Liver (tissue), 10 donors: ENCODE measurements at places on chromosomes 13 and 19. TPM values are rescaled to one million over a fixed set of nuclear protein-coding genes. Genes with fewer than 3 reads are reported as not detected.

The CD22 gene
- polyA plus RNA-seq: 0.15 TPM

DNA sequence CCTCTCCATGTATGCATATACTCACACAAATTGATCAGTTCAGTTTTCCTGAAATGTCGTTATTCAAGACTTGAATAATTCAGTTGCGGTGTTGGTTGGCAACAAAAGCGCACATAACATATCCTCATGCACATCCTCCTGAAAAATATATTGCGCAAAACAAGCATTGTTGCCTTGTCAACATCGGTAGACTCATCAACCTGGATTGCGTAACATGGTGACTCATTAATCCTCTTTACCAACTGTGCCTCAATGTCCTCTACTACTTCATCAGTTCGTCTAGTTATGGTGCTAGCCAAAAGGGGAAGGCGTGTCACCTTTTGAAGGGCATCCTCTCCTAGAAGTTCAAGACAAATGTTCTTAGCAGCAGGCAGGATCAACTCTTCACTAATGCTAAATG is 357.7 kb downstream of the LMO7 start:
- DNase-seq: no peak

The RDH8 gene
- polyA plus RNA-seq: not detected

DNA sequence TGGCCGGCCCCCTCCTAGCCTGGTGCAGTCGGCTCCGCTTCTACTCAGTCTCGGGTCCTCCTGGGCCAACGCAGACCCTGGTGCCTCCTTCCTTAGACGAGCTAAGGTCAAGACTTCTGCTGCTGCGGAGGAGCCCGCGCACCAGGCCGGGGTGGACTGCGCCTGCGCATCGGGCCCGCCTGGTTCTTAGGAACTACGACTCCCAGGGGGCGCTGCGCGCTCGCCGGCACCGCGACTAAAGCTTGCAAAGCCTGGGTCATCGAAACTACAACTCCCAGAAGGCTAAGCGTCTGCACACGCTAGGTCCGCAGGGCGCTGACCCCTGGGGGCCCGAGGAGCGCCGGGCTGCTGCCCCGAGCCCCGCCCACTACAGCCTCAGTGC is at the start of gene ZNF835:
Gene ZNF835 (minus strand): TSS at position 145 of the 382 bp plus-strand sequence. CDS start 6,559 bp downstream, outside the sequence.
- peak; percentile 93 for DNase-seq

The UBE2L5 gene
- 0.10 TPM for polyA plus RNA-seq

The PEG3 gene
- polyA plus RNA-seq: 2.2 TPM

The POLR2E gene
- polyA plus RNA-seq: 175 TPM

GRCh38 chr13:39302820-39303219 is 264.6 kb downstream of the NHLRC3 start:
- DNase-seq: no peak

The GRAMD1A gene
- polyA plus RNA-seq: 8.6 TPM

- no peak for DNase-seq
Observed at GRCh38 chr19:38945562-38946228, 15.0 kb downstream of the MRPS12 start.

GRCh38 chr19:51702103-51702824 is 9.1 kb downstream of the SPACA6 start:
- DNase-seq: peak; percentile 78

DNA sequence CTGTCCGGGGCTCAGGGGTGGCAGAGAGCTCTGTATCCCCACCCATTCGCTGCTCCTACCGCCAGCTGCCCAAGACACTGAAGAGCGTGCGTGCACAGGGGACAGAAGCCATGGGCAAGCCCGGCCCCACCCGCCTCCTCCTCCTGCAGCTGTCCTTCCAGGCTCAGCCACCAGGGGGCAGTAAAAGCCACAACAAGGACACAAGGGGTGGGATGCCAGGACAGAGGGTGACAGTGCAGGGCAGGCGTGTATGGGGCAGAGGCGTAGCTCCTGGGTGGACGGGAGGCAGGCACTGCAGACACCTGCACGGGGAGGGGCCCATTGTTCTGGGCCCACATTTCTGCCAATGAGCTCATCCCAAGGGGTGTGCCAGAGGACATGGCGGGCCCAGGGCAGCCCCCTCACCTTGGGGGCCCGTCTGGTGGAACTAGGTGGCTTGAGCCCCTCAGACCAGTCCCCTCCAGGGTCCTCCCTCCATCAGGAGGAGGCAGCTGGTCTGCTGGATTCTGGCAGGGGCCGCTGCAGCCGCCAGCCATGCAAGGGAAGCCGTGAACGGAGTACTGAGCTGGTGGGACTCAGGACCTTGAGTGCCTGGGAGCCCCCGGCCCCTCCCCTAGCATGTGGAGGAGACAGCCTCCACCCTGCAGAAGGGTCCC is 61.2 kb downstream of the MLLT1 start:
- DNase-seq: peak; percentile 93

- no peak for DNase-seq
Observed at GRCh38 chr13:56102641-56103040, 1038.1 kb upstream of the PRR20A start.

GRCh38 chr19:33713194-33713593 is 83.5 kb upstream of the KCTD15 start:
- no peak for DNase-seq

GRCh38 chr13:23806874-23807526 is 82.2 kb downstream of the MIPEP start:
- DNase-seq: no peak

The LATS2 gene
- 4.7 TPM for polyA plus RNA-seq

The SAFB2 gene
- 31.2 TPM for polyA plus RNA-seq

The ZNF579 gene
- 3.3 TPM for polyA plus RNA-seq

GRCh38 chr13:72700509-72700908 is 26.9 kb downstream of the MZT1 start:
- DNase-seq: no peak

GRCh38 chr13:106225126-106225525 is 310.3 kb downstream of the EFNB2 start:
- DNase-seq: no peak

DNA sequence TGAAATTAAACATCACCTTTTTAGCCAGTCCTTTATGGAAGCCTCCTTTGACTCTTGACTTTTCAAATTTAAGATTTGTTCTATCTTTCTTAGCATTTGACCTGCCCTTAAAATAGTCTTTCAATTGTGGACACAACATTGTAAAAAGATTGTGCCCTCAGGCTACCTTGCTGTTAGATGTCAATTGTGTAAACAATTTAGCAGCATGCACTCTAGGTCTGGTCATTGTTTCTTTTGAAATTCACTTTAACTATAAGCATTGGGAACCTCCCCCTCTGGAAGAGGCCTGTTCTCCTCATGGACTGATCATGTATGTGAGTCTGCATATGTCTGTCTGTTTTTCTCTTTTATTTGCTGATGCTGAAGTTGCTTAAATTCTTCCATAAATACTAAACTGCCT is 31.5 kb upstream of the PABPC3 start:
- no peak for DNase-seq

The MTUS2 gene
- 0.04 TPM for polyA plus RNA-seq

GRCh38 chr13:43835701-43836100 is 43.8 kb downstream of the CCDC122 start:
- DNase-seq: no peak

DNA sequence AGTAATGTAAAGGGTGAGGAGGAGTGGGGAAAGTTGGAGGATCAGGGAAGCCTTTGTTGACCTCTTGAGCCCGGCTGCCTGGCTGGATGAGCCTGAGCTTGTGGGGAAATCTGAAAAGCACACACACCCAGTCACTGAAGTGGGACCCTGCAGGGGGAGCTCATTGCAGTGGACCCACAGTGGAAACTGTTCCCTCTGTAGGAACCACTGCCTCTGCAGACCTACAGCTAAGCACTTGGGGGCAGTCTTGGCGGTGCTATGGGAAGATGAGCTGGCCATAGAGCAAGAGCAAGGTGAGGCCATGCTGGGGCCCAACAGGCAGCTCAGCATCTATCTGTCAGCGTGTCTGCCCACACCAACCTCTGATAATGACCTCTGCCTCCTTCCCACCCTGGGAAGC is 294.8 kb downstream of the TSHZ3 start:
- no peak for DNase-seq

GRCh38 chr13:112881656-112882554 is 87.1 kb upstream of the MCF2L start:
- no peak for DNase-seq

GRCh38 chr19:7492558-7492957 is 3.7 kb upstream of the PEX11G start:
- no peak for DNase-seq

DNA sequence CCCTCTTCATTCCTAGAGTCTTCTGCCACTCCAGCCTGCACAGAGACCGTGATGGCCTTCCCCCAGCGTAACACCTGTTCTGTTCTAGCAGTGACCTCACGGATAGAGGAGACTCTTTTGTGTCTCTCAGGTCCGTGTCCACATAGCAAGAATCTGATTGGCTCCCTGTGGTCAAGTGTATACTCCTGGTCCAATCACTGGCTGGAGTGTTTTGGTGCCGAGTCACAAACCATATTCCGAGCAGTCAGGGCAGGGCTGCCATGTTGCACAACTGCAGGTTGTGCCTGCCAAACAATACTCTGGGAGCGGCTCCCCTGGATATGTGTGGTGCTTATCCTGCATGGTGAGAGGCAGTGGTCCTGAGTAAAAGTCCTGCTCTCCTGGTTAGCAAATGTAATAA is 402.4 kb downstream of the KCNRG start:
- DNase-seq: no peak

- DNase-seq: no peak
Observed at GRCh38 chr13:41791056-41791455, 169.9 kb downstream of the VWA8 start.

The WASF3 gene
- 2.3 TPM for polyA plus RNA-seq

The KLK4 gene
- not detected for polyA plus RNA-seq

DNA sequence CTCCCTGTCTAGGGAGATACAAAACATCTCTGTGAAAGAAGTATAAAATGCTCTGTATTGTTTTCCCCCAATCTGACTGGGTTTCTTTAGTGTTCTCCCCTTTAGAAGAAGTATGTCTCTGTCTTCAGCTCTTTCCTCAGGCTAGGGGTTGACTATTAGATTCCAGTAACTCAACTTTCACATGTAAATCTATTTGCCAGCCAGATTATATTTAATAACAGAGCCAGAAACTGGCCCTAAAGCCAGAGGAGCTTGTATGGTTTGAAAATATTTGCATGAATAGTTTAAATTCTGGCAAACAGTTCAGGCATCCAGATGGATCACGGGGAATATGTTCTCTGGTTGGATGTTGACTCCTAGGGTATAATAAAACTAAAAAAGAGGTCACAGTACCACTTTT is 22.3 kb upstream of the CYSLTR2 start:
- no peak for DNase-seq

DNA sequence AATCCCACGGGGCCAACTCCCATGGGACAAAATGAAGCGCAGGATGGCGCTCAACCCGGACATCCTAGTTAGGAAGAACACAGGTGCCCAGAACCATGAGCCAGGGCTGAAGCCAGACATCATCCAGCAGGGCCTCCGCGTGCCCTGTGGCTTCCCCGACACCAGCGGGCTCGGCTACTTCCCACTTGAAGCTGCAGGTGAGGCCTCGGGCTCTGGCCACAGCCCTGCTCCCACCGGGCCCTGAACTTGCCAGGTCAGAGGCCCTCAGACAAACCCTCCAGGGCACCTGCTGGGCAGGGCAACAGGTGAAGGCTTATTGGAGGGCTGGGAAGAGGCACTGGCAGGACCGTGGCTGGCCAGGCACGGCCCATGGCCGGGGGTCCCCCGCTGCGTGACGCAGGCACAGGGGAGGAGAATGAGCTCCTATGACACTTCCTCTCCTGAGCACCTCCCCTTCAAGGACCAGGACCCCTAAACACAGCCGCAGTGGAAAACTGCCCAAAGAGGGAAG is 117.7 kb downstream of the STK24 start:
- DNase-seq: no peak

DNA sequence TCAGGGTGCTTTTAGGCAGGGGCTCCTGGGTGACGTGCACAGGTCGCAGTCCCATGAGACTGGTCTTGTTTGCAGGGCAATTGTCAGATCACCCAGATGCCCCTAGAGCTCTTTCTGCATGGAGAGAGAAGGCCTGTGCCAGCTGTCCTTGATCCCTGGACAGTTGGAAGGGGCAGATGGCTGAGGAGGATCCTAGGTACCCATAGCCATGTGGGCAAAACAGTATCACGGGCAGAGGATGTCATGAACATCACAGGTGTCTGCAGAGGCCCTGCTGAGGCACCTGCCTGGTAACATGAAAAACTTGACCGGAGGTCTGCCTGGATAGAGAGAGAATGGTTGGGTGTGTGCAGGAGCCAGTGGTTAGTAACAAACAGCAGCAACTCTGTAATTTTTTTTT is 99.3 kb downstream of the ZNF536 start:
- no peak for DNase-seq

The MYADM gene
- 8.8 TPM for polyA plus RNA-seq

DNA sequence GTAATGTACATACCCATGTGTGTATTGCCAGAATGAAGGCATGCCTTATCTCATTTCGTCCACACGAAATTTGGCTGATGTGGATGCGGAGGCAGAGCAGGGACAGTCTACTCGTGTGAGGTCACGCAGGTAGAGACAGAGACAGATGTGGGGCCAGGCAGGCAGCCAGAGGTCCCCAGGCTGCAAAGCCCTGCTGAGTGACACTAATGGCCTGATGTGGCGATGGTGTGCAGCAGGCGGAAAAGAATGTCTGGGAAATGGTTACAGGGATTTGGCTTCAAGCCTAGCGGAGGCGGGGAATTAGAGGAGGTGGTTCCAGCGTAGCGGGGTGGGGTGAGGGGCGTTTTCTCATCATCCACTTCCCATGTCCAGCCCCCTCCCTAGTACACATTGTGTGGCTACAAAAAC is 4.2 kb upstream of the IZUMO2 start:
- no peak for DNase-seq

- peak; percentile 65 for DNase-seq
Observed at GRCh38 chr19:19514215-19514657, 1.1 kb downstream of the TSSK6 start.

The HIPK4 gene
- not detected for polyA plus RNA-seq

The KLK3 gene
- polyA plus RNA-seq: not detected

DNA sequence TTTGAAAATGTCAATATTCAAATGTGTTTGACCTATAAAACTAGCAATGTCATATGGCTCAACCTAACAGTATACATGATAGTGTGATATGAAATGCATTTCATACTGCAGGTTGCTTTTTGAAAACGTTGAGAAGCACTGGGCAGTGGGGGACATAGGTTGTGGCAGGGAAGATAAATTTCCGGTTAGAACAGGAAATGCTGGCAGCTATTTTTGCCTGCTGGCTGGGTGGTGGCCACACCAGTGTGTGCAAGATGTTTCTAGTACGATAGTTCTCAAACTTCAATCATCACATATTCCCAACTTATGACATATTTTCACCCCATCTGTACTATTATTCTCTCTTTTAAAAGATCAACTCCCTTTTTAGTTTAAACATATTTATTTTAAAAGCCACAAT is 17.2 kb downstream of the FXYD5 start:
- no peak for DNase-seq

DNA sequence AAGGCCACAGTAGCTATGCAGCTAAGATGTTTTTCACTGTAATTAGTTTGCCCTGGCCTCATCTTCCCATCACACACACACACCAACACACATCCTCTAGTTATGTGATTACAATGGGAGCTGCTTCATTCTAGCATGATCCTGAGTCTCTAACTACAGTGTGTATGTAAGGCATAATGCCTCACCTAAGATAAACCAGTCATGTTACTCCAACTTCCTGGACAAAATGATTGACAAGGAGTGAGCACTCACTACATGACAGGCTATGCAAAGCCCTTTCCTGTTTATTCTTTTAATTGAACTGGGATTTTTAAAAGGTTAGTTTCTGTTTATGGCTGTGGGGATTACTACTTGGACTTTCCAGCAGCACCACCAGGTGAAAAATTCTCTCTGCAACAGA is 400.8 kb upstream of the ATXN8OS start:
- no peak for DNase-seq

The PCDH17 gene
- 0.88 TPM for polyA plus RNA-seq

- no peak for DNase-seq
Observed at GRCh38 chr19:34480971-34481841, at the start of gene WTIP. Gene WTIP (plus strand): TSS chr19:34481758. CDS start chr19:34481975, 217 bp downstream.

GRCh38 chr13:98912846-98913245 is 65.0 kb downstream of the DOCK9 start:
- no peak for DNase-seq

The SMIM44 gene
- polyA plus RNA-seq: not detected

The CABP5 gene
- not detected for polyA plus RNA-seq
